SK-N-DZ (cell line): ENCODE measurements at places on chromosomes 11 and 22.

DNA sequence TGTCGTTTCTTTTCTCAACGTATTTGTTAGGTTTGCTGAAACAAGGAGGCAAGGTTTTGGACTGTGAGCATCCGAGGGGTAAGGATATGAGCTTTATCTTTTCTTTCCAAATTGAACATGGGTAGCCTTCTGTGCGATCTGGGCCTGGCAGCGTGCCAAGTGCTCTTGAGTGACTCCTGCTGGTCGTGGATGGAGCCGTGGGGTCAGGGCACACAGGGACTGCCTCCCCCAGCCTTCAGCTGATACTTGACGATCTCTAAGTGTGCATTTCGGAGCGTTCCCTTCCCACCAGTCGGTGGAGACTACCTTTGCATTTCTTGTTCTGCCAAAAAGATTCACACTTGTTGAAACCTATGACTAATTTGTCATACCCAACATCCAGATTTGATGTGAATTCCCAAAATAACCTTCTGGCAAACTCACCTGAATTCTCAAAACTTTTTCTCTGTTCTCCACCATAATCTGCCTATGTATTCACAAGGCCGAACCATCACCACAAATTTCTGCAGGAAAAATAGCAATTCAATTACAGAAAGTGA lies 40.1 kb upstream of the CLMP start:
- DNase-seq: no peak

GRCh38 chr11:20654038-20654437 lies 15.3 kb upstream of the NELL1 start:
- no peak for DNase-seq

- DNase-seq: peak; percentile 52
Observed at GRCh38 chr22:26367402-26368245, 61.4 kb upstream of the ASPHD2 start.

DNA sequence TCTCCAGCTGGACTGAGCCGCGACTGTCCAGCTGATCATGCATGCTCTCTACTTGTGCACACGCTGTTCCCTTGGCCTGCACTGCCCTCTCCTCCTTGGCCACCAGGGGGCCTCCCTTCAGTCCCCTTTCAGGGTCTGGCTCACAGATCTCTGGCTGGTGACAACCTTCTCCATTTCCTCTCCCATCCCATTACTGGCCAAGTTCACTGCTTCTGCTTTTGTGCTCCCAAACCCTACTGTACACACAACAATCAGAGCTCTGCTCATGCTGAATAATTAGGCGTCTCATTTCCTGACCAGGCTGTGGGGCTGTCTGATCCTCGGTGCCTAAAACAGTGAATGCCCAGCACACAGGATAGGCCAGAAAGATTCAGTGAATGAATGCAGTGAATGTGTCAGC lies 224.0 kb upstream of the NARS2 start:
- DNase-seq: peak; percentile 79

- DNase-seq: no peak
Observed at GRCh38 chr11:98185245-98185644, 835.5 kb upstream of the CNTN5 start.

- DNase-seq: peak; percentile 68
Observed at GRCh38 chr22:20606041-20606783, 98.8 kb downstream of the MED15 start.

- DNase-seq: no peak
Observed at GRCh38 chr11:8717544-8717875, 34.9 kb downstream of the RPL27A start.

DNA sequence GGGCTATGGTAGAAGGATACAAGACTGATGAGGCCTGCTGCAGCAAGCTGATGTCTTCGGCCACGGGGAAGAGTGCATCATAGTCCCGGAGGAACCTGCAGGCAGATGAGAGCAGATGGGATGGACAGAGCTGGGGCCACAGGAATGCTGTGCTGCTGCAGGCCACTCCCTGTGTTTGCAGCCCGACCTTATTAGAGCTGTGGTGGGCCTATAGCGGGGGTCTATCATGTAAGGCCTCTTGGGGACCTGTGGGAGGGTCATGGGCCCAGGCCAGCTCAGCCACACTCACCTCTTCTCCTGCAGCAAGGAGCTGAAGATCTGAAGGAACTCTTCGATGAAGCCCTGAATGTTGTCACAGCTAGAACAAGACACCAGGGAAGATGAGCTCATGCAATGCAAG lies 31.9 kb downstream of the ASCC2 start:
- no peak for DNase-seq

DNA sequence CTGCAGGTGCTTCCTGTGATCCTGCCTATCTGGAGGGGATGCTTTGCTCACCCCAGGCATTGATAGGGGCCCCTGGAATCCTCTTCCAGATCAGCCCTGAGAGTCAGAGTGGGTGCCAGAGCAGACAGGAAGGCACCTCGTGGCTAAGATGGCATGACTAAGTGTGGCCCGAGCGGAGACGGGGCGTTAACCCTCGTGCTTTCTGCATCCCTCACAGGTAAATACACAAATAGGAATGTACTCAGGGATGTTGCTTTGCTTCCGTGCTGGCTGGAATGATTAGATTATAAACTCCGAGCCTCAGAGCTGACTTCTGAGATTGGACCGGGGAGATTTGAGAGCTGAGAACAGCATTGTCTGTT lies 312.7 kb upstream of the B3GAT1 start:
- DNase-seq: no peak

DNA sequence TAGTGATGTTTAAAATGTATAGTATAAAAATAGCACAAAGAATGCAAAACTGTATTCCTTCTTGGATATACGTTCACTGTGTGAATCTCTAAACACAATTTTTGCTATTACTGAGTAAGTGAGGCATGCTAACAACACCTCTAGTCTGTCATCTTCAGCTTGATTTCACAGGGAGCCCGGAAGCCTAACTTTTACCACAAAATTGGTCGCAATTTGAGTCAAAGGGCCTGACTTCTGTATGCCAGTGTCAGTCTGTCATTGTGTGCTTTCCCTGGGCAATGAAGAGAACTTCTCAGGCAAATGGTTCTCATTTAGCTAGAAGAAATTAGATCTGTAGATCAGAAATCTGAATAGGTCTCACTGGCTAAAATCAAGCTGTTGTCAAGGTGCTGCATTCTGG lies 1059.5 kb downstream of the FAM181B start:
- DNase-seq: no peak

- DNase-seq: no peak
Observed at GRCh38 chr11:2599561-2600189, 100.1 kb downstream of the KCNQ1OT1 start.

DNA sequence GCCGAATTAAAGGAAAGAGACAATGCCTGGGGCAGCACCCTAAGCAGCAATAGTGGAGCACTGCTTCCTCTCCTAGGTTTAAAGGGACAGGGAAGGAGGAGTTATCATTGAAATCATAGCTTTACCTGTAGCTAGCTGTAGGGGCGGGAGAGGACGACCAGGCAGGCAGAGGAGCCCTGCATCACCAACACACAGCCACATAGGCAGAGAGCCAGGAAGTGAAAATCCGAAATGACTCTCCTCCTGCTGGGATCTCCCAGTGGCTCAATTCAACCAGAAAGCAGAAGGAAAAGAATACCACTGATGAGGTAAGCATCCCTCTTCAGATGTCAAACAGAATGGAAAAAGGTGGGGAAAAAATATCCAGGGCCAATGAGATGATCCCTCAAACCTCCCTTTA lies 20.4 kb downstream of the MRGPRX4 start:
- no peak for DNase-seq

DNA sequence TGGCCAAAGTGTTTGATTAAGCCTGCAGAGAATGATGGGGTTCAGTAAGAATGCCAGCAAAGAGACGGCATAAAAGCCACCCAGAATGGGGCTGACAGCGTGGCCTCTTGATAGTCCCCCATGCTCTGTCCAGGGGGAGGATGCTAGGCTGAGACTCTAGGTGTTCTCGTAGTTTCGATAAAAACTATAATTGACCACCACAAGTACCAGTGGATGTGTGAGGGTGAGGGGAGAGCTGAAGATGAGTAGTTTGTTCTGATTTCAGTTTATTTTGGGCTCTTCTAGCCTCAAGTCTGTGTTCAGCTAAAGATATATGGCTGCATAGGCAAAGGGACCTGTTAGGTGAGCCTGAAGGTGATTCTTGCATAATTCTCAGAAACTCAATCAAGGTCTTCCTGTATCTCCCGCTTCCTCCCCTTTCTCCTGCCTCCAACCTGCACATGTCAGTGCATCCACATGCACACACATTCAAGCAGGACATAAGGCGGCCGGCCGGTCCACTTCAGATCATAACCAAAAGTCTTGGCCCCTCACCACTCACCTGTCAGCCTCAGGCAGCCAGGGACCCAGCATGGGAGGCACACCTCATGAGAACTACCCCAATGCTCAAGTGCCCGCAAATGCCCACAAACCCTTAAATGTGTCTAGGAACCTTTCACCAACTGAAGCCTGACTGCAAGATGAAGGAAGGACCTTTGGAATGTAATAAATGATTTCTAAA lies 31.2 kb downstream of the FLI1 start:
- DNase-seq: no peak

GRCh38 chr11:46112961-46113607 lies 8.2 kb downstream of the PHF21A start:
- peak; percentile 69 for DNase-seq

DNA sequence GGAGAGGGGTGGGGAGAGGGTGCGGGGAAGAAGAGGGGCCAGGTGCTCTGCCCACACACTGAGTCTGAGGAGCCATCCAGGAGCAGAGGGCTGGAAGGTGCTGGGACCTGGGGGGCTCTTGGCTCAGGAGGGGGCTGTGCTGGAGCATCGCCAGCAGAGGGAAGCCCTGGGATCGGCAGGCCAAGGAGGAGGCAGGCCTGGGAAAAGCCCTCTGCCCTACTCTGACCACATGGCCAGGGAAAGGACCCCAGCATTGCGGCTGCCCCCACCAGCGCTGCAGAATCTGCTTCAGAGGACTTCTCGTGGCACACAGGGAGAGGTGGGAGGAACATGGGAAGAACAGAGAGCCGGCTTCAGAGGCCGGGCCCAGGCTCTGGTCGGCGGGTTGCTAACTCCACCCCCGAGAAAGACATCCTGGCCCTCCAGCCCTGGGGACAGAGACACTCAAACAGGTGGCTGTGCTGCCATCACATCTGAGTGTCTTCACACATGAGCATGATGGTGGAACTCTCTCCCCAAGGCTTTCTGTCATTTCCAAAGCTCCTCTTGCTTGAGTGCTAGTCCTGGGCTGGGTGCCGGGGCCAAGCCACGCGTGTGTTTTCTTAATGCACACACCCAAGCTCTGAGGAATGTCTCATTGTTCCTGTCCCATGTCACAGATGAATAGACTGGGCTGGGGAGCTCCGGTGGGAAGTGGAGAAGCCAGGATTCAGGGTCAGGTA lies 1378.0 kb downstream of the BRD1 start:
- no peak for DNase-seq

- DNase-seq: no peak
Observed at GRCh38 chr11:40376331-40376730, 1083.1 kb downstream of the LRRC4C start.

- no peak for DNase-seq
Observed at GRCh38 chr22:44609400-44609988, 92.5 kb upstream of the PRR5 start.

DNA sequence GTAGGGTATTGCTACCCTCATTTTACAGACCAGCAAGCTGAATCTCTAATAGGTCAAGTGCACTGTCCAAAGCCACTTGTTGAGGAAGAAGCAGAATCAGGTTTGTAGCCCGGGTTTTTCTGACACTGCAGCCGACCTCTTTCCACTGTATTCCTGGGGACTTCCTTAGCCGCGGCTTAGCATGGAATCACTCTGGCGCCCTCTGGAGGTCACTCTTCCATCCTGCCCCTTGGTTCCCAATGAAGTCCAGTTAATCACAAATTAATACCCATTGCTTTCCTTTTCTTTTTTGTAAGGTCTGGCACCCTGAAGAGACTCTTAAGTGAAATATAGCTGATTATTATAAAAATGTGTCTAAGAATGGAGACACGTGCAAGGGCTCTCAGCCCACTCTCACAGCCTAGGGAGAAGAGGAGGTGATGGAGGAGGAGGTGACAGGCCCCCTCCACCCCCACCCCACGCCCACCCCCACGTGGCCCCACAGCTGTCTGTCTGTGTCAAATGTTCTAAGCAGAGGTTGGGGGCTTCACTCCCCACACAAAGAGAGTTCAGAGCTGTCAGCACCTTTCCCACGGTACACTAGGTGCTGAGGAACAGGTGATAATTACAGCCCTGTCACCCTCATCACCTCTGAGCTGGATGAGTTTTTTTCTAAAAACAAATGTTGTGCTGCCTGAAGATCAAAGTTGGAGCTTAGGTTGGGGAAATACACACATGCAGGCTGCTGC lies 57.7 kb upstream of the DRD2 start:
- DNase-seq: peak; percentile 50

DNA sequence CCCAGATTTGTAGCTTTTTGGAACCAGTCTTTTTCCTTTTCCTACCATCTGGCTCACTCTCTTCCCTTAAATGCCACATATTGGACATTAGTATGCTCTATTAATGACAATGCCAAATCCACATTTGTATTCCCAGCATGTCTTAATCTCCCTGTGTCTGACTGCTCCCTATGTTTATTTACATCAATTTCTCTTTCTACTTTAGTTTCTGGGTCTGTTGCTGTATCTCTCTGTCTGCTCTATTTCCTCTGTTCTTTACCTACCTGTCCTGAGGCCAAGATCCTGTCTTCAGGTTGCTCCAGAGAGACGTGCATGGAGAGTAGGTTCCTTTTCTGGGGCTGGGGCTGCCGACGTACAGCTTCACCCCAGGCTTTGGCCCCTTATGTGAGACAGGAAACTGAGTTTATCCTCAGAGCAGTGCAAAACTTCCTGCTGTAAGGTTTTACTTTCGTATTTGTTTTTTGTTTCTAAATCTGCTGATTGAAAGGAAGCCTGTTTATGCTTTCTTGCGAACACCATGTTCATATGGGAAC lies 25.6 kb downstream of the OR2AG2 start:
- no peak for DNase-seq

DNA sequence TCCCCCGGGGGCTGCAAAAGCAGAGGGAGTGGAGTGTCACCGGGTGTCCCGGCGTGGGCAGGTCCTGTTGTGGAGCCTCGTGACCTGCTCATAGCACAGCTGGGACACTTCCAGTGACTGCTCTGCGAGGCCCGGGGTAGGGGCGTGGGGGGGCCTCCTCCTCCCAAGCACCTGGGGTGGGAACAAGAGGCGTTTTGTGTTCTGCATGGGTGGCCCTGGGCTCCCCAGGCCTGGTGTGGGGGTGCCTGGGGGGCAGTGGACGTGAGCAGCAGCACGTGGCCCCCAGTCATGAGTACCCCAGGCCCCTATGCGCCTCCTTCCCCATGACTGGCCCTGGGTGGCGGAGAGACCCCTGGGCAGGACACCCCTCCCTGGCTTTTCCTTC lies 104.7 kb downstream of the KCNQ1 start:
- no peak for DNase-seq

DNA sequence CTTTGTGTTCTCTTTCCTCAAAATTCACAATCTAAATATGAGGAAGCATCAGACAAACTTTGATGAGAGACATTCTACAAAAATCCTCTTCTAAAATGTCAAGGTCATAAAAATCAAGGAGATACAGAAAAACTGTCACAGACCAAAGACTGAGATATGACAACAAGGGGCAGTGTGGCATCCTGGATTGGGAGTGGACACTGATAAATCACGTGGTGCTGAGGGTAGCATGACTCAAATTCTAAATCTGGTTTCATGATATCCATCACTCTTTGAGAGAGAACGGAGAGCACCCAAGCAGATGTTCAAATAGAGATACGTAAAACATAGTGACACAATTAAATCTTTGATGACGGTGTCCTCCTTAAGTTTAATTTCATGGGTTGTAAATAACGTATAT lies 13.0 kb upstream of the CARD18 start:
- no peak for DNase-seq
